ENCODE measurements at places on chromosomes 2 and 18. TPM values are rescaled to one million over a fixed set of nuclear protein-coding genes. Genes with fewer than 3 reads are reported as not detected.

TCF4 gene
- total RNA-seq = 210 TPM

DPP10 gene
- total RNA-seq = 73.0 TPM

DNA sequence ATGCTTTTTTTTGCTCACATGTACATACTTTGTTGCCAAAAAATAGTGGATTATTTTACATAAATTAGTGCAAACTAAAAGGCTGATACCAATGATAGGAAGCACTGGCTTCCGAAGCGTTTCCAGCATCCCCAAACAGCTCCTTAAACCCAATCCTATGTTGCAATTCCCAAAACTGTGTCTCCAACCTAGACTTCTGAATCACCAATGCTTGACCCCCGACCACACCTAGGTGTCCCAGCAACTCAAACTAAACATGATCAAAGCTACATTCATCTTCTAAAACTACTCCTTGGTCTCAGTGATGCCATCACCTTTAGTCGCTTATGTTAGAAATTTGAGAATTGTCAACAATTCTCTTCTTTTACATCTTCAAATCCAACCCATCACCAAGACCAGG is 13.4 kb downstream of the ATP8B1 start:
- H3K4me3 ChIP-seq = no peak overlapping the region
- H3K4me1 ChIP-seq = peaks cover 51% of the 10 kb centered on the region
- H3K36me3 ChIP-seq = no peaks in the 10 kb centered on the region

DNA sequence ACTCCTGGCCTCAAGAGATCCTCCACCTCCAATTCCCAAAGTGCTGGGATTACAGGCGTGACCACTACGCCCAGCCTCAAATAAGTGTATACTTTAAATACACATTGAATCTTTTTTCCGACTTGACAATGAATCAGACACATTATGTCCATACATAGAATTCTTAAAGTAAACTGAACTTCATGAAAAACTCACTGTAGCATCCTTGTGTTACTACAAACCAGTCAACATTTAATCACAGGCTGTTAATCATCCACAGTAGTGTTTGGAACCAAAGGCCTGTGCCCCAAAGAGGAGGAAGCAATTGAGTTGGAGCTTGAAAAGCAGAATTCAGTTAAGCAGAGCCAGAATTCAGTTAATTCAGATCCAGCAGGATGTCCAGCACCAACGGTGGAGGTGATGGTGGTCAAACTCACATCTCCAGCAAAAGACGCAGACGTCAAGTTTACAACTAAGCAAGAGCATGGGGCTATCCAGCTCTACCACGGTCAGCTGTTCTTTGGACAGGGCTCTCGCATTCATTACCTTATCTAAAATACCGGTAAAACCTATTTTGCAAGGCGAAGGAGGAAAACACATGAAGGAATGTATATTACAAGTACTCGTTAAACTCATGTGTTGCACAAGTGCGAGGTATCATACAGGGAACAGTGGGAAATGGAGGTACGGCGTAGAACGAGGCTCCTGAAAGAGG is 1.2 kb downstream of the SLC39A6 start:
- H3K36me3 ChIP-seq = peaks cover 8% of the 10 kb centered on the region
- peaks cover 28% of the 10 kb centered on the region for H3K4me1 ChIP-seq
- peak overlapping the region; percentile 97 for H3K4me3 ChIP-seq

- DNase-seq = no peak
- peaks cover 15% of the 10 kb centered on the region for H3K4me1 ChIP-seq
- no peak overlapping the region for H3K4me3 ChIP-seq
- peaks cover 7% of the 10 kb centered on the region for H3K36me3 ChIP-seq
These were observed 252.3 kb downstream of the MBD5 start for GRCh38 chr2:148273158-148273691.

- no peaks in the 10 kb centered on the region for H3K27me3 ChIP-seq
- peaks cover 27% of the 10 kb centered on the region for H3K36me3 ChIP-seq
- peaks cover 11% of the 10 kb centered on the region for H3K4me1 ChIP-seq
- no peak overlapping the region for H3K4me3 ChIP-seq
- DNase-seq = no peak
- H3K27ac ChIP-seq = no peak overlapping the region
These were observed 38.2 kb downstream of the KCMF1 start for GRCh38 chr2:85009019-85009618.

GRCh38 chr2:188367164-188367563 is 75.5 kb downstream of the GULP1 start:
- H3K4me3 ChIP-seq = no peak overlapping the region
- H3K4me1 ChIP-seq = peaks cover 11% of the 10 kb centered on the region
- DNase-seq = no peak
- H3K27ac ChIP-seq = no peak overlapping the region
- no peaks in the 10 kb centered on the region for H3K27me3 ChIP-seq

GRCh38 chr2:166900700-166901099 is 12.4 kb downstream of the XIRP2 start:
- no peaks in the 10 kb centered on the region for H3K4me1 ChIP-seq
- peaks cover 7% of the 10 kb centered on the region for H3K27me3 ChIP-seq
- no peak for DNase-seq
- H3K27ac ChIP-seq = no peak overlapping the region
- H3K4me3 ChIP-seq = no peak overlapping the region
- no peaks in the 10 kb centered on the region for H3K36me3 ChIP-seq

Measured in mesothelial cell of epicardium (in vitro differentiated cells).